Left renal cortex interstitium (tissue), 4 donors: ENCODE measurements at places on chromosomes 1 and 21.

DNA sequence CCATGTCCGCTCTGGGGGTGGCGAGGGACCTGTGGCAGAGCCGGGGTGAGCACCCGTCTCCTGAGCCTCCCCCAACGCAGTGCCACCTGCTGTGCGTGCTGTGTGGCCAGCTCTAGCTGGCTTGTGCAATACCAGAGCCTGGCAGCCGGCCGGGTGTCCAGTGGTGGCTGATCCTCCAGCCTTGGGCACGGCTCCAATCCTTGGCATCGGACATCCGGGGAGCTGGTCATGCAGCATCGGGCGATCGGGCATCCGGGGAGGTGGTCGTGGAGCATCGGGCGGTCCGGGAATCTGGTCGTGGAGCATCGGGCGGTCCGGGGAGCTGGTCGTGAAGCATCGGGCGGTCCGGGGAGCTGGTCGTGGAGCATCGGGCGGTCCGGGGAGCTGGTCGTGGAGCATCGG is 8.1 kb downstream of the SLX9 start:
- DNase-seq, result no peak

- no peak for DNase-seq
Observed at GRCh38 chr1:23422941-23423340, 1.6 kb downstream of the TCEA3 start.

- no peak for DNase-seq
Observed at GRCh38 chr1:8065369-8065768, 39.3 kb upstream of the ERRFI1 start.

DNA sequence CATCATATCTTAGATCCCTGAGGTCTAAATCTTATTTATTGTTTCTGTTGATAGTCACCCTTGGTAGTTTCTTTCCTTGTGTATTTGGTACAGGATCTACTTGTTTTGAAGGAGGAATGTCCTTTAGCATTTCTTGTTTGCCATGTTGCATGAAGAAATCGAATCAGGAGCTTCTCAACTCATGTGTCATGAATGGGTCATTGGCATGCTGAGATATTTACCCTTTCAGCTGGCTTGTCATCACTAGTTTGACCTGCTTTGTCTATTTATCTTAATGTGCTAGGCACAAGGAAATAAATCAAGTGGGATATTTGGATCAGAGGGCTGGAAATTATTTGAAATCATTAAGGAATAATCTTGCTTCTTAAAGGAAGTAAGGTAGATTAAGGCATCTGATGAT is 23.8 kb downstream of the THEM4 start:
- DNase-seq, result no peak

DNA sequence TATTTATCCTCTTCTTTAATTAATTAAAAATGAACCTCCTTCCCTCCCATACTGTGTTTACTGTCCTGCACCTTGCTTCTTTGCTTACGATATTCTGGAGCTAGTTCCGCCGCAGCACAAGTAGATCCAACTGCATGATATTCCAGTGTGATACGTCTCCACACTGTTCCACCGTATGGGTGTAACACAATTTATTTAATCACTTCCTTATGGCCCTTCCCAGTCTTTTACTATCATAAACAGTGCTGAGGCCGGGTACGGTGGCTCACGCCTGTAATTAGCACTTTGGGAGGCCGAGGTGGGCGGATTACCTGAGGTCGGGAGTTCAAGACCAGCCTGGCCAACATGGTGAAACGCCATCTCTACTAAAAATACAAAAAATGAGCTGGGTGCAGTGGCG is 25.7 kb downstream of the CNST start:
- no peak for DNase-seq

DNA sequence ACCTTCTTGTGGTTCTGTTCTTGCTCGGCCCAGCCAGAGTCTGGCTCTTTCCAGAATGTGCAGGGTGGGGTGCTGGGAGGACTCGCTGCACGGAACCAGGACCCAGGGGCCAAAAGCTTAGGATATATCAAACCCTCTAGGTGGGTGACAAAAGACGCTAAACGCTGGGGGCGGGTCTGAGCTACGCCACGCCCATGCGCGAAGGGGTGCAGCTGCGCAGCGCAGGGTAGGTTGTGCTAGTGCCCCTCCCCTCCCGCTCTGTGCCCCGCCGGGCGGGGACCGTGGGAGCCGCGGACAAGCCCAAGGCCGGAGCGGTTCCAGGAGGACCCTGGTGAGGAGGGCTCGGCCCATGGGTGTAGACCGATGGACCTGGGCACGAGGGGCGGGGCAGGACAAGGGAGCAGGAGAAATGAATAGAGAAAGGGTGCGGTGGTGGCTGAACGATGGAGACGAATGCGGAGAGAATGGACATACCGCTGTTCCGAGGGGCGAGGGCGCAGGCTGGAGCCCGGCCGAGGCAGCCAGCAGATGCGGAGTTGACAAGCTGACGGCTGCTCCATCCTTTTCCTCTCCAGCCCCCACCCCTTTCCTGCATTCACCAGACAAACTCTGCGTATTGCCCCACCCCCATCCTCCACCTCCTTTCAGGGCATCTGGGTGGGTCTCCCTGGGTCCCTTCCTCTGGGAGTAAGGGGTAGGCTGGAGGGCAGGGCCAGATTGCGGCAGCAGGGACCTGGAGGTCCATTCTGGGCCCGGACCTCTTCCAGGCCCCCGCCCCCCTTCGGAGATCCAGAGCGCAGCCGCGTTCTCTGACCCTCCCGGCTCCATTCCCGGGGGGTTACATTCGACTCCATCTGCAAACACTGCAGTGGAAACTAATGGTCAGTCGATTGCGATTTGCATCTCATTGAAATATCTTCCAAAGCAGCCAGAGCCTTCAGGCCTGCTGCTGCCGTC is at the start of gene RUSC1:
RUSC1 (plus strand) TSS at position 234 of the 957 bp plus-strand sequence. CDS start 880 bp downstream, outside the sequence.
- DNase-seq, result no peak

DNA sequence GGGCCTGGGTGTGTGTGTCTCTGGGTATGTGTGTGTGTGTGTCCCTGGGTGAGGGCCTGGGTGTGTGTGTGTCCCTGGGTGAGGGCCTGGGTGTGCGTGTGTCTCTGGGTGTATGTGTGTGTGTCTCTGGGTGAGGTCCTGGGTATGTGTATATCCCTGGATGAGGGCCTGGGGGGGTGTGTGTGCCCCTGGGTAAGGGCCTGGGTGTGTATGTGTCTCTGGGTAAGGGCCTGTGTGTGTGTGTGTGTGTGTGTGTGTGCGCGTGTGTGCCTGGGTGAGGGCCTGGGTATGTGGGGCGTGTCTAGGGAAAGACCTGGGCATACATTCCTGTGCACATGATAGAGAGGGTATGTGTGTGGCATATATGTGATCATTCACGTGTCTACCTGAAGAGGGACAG is 155.1 kb upstream of the ZC3H12A start:
- DNase-seq, result no peak

DNA sequence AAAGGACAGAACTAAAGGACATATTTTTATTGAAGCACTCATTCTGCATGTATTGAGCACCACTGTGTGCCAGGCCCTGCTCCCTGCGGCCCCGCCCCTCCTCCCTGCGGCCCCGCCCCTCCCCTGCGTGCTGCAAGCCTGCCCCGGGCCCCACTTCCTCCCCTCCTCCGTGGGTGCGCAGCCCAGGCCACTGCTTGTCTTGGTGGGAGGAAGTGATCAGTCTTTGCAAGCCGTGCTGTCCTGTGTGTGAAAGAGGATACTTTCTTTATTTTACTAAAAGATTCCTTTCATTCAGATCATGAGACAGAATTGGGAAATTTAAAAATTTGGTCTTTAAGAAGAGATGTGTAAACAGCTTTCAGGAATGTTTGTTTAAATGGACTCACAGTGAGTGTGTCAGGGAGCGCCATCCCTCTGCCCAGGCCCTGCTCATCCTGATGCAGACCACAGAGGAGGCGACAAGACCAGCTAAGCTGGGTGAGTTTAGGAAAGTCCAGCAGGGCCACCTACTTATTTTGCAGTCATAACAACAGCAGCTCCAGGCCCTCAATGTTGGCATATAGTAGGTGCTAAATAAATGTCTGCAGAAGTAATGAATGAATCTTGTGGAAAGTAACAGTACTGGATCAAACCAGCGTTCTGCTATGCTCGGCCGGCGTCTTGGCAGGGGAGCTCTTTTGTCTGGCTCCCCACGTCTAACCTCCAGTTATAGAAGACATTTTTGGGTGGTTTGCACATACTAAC is 88.3 kb upstream of the SELENON start:
- DNase-seq, result no peak

GRCh38 chr1:21707891-21708290 is 38.7 kb upstream of the RAP1GAP start:
- DNase-seq, result no peak

DNA sequence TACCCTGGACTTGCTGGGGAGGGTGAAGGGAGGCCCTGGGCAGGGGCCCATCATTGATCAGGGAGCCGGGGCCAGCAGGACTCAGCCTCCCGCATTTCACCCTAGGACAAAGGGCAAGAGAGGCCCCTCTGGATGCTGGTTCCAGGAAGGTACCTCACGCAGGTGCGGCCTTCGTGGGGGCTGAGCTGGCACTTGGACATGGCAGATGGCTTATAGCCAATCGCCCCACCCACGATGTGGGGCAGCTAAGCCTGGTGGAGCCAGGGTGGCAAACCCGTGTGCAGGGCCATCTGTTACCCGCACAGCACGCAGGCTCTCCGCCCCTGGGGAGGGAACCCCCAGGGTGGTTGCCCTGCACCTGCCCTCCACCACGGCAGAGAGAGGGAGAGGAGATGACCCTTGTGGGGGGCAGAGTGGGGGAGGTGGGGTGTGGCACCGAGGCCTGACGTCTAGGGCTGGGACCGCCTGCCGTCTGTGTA is 2.5 kb downstream of the TFF3 start:
- no peak for DNase-seq

DNA sequence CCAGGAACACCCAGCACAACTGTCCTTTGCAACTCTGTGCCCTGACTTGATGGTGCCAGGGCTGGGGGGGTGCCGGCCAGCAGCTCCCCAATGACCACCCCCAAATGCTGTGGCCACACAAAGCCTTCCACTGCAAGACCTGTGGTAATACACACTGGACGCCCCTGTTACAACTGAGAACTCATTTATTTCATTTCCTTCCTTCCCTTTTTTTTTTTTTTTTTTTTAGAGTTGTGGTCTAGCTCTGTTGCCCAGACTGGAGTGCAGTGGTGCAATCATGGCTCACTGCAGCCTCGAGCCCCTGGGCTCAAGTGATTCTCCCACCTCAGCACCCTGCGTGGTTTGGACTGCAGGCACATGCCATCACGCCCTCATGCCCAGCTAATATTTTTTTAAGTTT is 25.2 kb downstream of the TP73 start:
- no peak for DNase-seq

DNA sequence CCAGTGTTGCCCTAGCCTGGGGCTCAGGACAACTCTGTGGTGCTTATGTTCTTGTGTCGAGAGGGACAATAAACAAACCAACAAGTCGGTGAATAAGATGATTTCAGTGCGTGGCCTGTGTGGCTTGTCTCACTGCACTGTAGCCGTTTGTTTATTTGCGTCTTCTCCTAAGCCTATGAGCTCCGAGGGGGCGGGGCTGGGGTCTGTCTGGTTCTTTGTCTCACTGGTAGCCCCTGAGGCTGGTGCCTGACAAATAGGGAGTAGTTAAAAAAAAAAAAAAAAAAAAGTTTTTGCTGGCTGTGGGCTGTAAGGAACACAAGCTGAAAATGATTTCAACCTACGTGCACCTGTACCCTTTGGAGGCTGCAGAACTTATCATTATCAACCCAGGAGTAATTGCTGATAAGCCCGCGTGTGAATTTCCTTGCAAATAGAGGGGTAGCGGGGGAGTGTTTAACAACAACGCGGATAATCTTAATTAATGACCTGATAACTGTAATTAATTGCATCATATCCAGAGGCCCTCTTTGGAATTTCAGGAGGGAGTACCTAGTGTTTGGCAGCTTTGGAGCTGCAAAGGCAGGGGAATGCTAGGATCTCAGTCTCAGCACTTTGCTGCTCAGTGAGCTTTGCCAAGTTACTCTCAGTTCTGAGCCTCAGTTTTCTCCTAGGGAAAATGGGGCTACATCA is 925 bp upstream of the ARHGEF10L start:
- DNase-seq, result peak; percentile 79

- no peak for DNase-seq
Observed at GRCh38 chr1:177170756-177171535, at the start of gene BRINP2. Gene BRINP2 (plus strand): TSS chr1:177170958. CDS start chr1:177229877, 58,919 bp downstream.

DNA sequence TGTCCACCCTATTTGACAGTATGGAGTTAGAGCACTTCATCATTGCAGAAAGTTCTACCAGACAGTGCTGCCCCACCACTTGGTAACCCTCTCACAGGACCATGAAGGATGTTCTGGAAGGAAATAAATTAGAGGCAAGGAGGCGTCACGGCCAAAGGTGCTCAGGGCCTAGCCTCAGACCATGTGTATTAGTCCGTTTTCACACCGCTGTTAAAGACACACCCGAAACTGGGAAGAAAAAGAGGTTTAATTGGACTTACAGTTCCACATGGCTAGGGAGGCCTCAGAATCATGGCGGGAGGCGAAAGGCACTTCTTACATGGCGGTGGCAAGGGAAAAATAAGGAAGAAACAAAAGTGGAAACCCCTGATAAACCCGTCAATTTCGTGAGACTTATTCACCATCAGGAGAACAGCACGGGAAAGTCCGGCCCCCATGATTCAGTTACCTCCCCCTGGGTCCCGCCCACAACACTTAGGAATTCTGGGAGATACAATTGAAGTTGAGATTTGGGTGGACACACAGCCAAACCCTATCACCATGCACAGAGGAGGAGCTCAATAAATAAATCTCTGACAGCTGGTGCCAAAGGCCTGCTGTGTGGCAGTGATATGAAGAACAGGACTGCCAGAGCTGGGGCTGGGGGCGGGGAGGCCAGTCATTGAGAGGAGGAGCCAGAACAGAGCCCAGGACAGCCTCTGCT is 75.8 kb downstream of the FHAD1 start:
- DNase-seq, result no peak

- DNase-seq, result no peak
Observed at GRCh38 chr1:111399792-111400610, 27.5 kb downstream of the OVGP1 start.

DNA sequence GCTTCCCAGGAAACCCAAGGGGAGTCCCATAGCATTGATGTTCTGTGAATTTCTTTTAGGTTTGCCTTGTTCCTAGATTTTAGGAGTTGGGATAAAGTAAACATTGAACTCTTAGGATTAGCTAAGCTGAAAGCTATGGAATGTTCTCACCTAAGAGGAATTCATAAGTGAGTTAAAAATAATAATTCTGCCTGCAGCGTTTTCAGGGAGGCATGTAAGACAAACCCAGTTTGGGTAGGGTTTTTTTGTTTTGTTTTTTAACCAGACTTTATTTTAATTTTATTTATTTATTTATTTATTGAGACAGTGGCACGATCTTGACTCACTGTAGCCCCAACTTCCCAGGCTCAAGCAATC is 28.9 kb upstream of the CD101 start:
- DNase-seq, result no peak

- DNase-seq, result no peak
Observed at GRCh38 chr1:175400766-175401165, 208.2 kb upstream of the KIAA0040 start.

- no peak for DNase-seq
Observed at GRCh38 chr1:202805886-202806844, 2.1 kb downstream of the KDM5B start.

GRCh38 chr1:116308276-116308675 is 64.8 kb upstream of the ATP1A1 start:
- DNase-seq, result no peak

DNA sequence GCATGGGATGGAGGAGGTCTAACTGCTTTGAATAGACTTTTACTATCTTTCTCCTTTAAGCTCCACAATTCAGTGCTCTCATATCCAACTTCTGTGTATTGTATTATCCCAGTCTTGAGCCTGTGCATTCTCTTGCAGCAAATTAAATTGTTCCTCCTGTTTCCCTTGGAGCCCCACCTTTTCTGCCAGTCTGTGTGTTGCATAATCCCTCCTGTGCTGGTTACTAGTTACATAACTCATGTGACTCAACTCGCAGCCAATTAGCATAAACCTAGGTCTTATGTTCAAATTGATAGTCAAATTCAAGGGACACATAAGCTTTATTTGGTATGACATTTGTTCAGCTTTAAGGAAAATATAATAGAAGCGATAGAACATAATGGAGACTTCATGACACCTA is 1863.5 kb downstream of the MRPL39 start:
- no peak for DNase-seq
